NB4 (cell line): ENCODE measurements at places on chromosomes 16 and 17.
A peak's percentile ranks its signal among the peaks of the same experiment; 100 is the strongest.

DNA sequence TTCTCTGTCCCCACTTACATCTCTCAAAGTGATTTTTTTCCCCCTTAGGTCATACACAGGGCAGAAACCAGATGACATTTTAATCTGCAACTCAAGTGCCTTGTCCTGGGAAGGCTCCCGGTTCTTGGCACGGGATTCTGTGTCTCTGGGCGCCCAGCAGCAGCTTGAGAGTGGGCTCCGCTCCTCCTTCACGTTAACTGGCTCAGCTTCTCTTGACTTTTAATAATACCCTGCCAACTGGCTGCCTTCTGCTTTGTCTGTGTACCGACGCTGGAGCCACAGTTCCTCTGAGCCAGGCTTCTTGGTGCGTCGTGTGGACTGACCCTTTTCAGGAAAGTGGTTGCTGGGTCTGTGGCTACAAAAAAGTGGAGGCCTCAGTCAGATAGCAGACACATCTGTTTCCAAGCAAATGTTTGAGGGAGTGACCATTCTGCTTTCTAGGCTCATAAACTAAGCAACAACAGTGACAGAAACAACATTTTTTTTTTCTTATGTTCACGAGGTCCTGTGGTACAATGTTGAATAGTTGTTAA, 64.9 kb downstream of the IRF8 start:
- no peak for DNase-seq

DNA sequence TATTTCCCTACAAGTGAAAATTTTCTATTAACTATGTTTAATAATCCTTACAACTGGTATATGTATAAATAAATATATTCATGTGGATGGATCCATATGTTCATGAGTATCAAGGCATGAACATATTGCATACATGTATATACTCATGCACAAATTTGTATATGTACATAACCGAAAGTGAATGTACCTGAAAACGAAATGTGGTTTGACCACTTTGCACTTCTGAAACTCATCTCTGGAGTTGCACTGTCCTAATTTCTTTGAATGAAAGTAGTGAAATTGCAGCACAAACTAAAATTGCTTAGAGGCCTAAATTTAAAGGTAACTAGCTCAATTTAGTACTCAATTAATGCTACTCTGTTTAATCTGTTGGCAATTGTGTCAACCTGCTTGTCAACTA, 27.4 kb upstream of the GNAO1 start:
- no peak for DNase-seq

DNA sequence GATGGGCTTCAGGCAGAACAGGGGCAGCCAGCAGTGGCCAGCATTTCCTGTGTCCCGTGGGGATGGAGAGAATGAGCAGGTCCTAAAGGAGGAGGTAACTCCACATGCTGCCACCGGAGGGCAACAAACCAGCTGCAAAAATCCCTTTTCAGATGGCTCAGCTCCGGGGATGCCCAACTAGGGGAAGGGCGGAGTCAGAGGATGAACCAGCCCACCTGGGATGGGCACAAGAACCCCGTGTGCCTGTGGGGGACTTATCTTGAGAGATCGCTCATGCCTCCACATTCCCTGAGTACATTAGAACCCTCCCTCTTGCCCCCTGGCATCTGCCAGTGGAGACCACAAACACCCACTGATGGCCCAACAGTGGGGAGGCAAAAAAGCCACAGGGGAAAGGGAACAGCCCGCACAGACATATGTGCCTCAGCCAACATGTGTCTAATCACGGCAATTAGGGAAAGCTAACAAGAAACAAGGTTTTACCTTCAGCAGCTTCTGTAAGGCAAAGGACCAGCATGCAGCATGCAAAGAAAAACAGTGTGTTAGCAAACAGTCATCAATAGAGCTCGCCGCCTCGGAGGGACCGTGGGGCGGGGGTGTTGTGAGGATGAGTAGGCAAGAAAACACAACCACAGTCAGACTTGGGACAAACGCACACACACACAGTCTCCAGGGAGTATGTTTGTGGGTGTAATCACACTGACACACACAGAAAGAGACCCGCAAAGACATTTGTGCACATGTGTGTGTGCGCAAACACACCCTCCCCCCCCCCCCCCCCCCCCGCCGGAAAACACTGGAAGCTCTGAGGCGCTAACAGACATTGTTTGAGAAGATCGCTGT, 64.0 kb downstream of the MYO18A start:
- DNase-seq: peak; percentile 77

DNA sequence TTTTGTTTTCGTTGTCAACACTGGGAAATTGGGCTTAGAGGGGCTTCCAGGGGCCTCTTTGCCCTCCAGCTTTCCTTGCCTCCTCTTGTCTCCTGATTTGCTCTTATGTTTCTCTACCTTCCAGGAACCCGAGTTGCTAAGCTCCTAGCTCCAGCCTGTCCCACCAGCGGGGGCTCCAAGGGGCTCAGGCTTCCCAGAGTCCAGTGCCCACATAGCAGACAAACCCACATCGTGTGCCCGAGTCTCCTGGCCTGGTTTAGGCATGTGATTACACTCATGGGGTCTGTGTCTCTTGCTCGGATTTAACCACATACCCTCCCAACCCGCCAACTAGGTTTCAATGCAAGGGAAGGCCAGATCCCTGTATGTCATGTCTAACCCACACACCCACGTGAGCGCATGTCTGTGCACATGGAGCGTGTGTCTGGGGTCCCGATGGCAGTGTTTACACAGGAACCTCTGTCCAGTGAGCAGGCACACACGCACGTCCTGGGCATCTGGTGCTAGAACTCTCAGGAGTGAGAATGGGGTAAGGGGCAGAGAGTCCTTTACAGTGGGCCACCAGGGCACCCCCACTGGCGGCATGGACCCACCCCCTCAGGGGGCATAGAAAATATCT, 76.1 kb upstream of the MED9 start:
- no peak for DNase-seq

- DNase-seq: no peak
Observed at GRCh38 chr17:74051348-74051747, 152.1 kb upstream of the RPL38 start.

- DNase-seq: no peak
Observed at GRCh38 chr17:83191388-83192160, 112.2 kb downstream of the METRNL start.

- DNase-seq: peak; percentile 56
Observed at GRCh38 chr17:29590411-29591145, 1.1 kb upstream of the GIT1 start.

GRCh38 chr17:22128723-22129122, 436.4 kb downstream of the KCNJ18 start:
- DNase-seq: no peak

- DNase-seq: no peak
Observed at GRCh38 chr17:15092261-15092660, 172.9 kb downstream of the PMP22 start.

- no peak for DNase-seq
Observed at GRCh38 chr17:60138769-60139437, 10.9 kb upstream of the CA4 start.

GRCh38 chr17:2074919-2075318, 20.0 kb downstream of the HIC1 start:
- DNase-seq: no peak

DNA sequence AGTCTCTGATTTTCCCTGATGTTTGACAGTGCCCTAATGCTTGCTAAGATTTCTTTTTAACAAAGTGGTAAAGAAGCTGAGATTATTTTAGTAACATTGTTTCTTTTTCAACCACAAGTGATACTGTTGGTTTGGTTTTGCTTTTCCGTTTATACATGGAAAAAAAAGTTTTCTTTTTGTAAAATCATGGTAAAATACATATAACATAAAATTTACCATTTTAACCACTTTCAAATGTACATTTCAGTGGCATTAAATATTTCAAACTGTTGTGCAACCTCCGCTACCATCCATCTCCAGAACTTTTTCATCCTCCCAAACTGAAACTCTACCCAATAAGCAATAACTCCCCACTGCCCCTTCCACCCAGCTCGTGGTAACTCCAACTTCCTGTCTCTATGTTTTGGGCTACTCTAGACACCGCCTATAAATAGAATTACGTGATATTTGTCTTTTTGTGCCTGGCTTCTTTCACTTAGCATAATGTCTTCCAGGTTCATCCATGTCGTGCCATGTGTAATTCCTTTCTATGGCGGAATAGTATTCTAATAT, 4.6 kb downstream of the CIITA start:
- peak; percentile 39 for DNase-seq

GRCh38 chr16:79805621-79806020, 205.1 kb upstream of the MAF start:
- DNase-seq: no peak

GRCh38 chr17:43540821-43541674, 5.1 kb downstream of the ETV4 start:
- DNase-seq: peak; percentile 71

DNA sequence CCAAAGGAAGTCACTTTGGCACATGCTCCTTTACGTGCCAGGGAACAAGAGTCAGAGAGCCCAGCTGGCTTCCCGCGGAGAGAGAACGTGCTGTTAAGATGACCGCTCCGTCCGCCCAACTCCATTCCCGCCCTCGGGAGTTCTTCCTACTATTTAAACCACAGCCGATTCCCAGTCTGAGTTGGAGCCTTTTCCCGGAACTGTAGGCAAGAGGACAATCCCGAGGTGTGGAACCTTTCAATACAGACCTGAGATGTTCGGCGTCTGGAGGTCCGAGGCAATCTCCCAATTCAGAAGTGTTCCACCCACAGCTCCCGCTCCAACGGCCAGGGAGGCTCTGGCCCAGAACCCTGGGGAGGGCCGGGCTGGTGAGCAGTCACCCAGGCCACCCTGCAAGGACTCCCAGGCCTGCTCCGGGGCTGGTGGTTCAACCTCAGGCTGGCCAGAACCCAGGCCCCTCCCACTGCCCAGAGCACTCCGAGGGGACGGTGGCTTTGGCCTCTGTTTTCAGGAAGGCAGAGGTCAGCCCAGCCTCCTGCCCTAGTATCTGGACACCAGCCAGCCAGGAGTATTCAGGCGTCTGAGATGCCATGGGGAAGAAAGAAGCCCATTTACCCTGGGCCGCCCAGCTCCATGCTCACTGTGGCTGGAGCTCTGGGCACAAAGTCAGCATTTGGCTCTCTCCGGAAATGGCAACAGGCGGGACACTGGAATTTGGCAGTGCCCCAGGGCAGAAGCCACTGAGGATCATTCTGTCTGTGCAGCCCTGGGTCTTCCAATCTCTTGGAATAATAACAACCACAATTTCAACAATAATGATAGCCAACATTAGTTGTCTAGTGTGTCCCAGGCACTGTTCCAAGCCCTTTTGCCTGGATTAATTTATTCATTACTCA, 21.4 kb downstream of the EMP2 start:
- no peak for DNase-seq

GRCh38 chr17:55990332-55991006, 162.8 kb upstream of the ANKFN1 start:
- no peak for DNase-seq

- no peak for DNase-seq
Observed at GRCh38 chr17:80109066-80109660, 7.8 kb downstream of the GAA start.

DNA sequence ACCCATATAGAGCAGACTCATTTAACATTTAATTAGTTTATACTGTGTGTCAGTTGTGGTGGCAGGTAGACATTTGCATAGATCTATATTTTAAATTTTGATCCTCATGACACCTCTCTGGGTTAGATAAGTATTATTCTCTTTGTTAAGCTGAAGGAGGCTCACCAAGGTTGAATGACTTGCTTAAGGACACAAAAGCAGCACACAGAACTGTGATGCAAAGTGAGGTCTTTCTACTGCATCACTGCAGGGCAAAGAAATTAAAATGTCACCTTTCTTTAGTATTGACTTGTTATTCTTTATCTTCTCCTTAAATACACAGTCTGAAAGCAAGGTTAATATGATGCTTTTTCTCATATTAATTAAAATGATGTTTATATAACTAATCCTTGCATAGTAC, 8.6 kb upstream of the TOX3 start:
- DNase-seq: no peak

DNA sequence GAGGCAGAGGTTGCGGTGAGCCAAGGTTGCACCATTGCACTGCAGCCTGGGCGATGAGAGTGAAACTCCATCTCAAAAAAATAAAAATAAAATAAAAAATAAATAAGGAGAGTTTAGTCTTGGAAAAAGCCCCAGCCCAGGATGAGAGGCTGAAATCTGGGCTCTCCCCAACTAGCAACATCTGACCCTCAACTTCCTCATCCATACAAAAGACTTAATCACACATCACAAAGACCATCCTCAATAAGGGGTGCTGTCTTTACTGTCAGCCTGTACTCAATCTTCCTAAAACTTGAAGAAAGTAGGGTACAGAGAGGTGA, 11.4 kb upstream of the SLC4A1 start:
- no peak for DNase-seq

GRCh38 chr17:32464374-32464773, 20.1 kb downstream of the PSMD11 start:
- no peak for DNase-seq

DNA sequence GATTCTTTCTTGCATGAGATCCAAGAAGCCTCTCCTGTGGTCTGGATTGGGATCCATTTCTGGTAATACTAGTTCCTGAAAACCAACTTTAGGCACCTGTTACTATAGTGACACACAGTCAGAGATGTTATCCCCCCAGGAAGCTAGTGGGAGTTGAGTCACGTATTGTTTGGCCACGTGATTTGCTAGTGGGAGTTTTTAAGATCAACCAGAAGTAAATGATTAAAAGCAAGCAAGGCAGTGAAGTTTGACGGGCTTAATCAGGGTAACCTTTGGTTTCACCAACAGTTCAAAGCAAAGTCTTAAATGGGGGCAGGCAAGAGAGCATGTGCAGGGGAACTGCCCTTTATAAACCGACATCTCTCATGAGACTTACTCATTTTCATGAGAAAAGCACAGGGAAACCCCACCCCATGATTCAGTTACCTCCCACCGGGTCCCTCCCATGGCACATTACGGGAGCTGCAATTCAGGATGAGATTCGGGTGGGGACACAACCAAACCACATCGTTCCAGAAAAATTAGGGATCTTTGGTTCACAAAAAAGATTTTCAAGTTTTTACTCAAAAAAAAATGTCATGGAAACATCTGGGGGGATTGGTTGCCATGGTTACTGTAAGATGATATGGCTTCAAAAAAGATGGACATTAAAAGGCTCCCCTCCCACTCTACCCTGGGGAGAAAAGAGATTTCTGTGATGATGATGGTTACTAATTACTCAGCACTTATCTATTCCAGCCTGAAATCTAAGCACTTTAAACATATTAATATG, 483.1 kb upstream of the ERCC4 start:
- DNase-seq: no peak

DNA sequence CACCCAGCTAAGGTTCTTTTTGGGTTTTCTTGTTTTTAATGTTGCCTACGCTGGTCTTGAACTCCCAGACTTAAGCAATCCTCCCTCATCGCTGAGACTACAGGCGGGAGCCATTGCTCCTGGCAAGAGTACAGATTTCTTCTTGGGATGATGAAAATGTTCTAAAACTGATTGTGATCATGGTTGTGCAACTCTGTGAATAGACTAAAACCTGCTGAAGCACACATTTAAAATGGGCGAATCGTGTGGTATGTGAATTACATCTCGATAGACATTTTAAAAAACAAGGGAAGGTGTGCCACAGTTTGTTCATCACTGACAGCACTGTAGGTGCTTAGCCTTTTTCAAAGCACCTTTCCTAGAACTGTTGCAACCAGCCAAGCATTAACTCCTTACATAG, 48.8 kb upstream of the CDH3 start:
- DNase-seq: no peak

GRCh38 chr17:76485569-76485968, 15.7 kb downstream of the RHBDF2 start:
- no peak for DNase-seq
